ENCODE measurements at places on chromosomes 11 and 22.

- DNase-seq, result no peak
Observed at GRCh38 chr22:17302616-17303015, 66.6 kb upstream of the CECR2 start.

DNA sequence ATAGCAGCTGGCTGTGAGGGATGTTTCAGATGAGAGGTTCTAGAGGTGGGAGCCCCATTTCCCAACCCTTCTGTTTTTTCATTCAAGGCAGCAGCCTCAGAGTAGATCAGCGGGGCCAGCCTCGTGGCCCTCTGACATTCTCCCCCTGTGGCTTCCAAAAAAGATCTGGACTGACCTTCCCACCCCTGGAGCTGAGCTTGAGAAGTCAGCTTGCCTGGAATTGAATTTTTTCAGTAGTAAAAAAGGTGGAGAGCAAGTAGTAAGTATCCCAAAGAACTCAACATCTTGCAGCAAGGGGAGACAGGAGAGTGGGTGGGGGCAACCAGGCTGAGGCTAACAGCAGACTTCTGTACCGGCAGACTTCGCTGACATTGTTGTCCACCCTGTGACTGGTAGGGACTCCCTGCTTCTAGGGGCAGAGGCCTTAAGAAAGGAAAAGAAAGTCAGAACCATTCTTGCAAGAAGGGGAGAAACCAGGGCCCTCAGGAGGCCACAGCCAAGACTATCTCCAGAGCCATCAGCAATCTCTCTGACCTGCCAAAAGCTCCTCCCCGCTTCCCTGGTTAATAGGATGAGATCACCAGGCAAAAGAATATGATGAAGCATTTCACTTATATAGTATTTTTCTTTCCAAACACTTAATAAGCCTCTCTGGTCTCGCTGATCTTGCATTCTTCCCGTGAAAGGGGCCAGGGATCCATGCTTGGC lies 2.0 kb upstream of the GRIK4 start:
- no peak for DNase-seq

GRCh38 chr11:119361056-119361787 lies 14.7 kb upstream of the MFRP start:
- DNase-seq, result peak; percentile 72

DNA sequence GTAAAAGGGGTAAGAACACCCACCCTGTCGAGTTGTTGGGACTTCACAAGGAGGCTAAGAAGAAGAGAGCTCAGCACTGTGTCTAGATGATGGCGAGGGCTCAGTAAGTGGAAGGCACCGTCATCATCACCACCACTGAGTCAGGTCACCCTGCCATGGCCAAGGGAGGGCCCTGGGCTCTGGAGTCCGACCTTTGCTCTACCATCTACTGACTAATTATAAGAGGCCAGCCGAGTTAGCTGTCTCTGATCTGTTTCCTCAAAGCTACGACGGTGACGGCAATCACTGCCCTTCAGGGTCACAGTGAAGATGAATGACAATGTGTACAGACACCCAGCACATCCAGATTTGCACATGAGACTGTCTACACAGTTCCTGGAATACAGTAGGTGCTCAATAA lies 29.3 kb downstream of the KIAA0930 start:
- DNase-seq, result no peak

DNA sequence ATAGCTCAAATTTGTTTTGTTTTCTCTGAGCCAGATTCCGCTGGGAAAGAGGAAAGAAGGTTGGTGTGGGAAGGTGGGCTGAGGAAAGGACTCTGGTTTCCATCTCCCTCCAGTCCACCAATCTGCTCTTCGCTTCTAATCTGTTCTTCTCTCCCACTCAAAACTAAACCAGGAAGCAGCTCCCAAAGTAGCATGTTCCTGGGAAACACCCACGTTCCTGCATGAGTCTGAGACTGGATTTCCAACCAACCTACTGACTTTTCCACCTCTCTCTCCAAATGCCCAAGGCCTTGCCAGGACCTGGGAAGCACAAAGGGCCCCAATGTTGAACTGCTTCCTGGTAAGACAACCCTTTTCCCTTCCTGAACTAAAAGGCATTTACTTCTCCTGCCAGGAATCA lies 110.2 kb downstream of the WT1 start:
- DNase-seq, result no peak

- DNase-seq, result peak; percentile 44
Observed at GRCh38 chr11:48006301-48006992, 26.1 kb downstream of the PTPRJ start.

- DNase-seq, result no peak
Observed at GRCh38 chr11:117356126-117356890, 28.7 kb downstream of the CEP164 start.

- DNase-seq, result no peak
Observed at GRCh38 chr11:126791991-126792390, 208.6 kb downstream of the KIRREL3 start.

GRCh38 chr22:44357296-44357965 lies 44.7 kb upstream of the SHISAL1 start:
- no peak for DNase-seq

GRCh38 chr11:27700351-27701301 lies at the start of gene BDNF:
Gene BDNF (minus strand): TSS chr11:27700455. CDS start chr11:27658564, 41,891 bp downstream.
- DNase-seq, result peak; percentile 25

- no peak for DNase-seq
Observed at GRCh38 chr22:22141771-22142591, 102.6 kb upstream of the VPREB1 start.

GRCh38 chr22:32555581-32555980 lies 81.0 kb downstream of the FBXO7 start:
- no peak for DNase-seq
